Erythroblast (primary cell): ENCODE measurements at places on chromosomes 5 and 9.

DNA sequence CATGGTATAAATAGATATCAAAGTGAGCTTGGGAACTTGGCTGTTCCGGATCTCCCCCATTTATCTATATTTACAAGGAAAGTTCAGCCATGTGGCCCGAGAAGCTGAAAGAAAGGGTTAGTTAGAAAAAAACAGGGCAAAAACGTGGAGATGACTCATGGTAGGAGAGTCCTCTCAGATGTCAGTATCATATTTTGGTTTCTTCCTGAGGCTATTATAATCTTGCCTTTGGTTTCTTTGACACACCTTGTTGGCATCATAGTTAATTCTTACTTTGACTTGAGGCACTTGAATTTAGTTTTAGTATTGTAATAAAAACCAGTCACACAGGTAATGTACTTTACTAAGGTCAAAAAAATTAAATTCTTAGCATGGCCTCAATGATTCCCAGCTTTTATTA, 59.9 kb downstream of the GABRA6 start:
- DNase-seq = no peak

DNA sequence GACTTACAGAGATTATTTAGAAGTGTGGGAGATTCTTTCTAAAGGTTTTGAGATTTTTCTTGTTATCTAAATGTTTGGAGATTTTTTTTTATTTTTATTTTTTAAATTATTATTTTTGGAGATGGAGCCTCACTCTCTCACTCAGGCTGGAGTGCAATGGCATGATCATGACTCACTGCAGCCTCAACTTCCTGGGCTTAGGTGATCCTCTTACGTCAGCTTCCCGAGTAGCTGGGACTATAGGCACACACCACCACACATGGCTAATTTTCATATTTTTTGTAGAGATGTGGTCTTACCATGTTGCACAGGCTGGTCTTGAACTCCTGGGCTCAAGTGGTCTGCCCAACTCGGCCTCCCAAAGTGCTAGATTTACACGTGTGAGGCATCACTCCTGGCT, 694.5 kb downstream of the TLE1 start:
- DNase-seq = no peak

DNA sequence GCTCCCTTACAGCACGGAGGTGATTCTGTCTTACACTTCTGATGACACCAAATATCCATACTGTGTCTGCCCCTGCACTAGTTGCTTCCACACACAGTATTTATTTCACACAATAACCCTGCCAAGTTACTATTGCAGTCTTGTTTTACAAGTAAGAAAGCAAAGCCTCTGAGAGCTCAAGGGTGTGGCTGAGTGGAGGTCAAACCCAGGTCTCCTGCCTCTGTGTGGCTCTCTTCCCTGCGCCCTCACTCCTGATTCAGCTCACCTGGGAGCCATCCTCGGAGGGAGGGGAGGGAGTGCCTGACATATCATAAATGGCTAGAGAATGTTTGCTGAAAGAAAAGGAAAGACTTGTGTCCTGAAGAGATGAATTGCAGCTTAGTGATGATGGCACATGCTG, 41.0 kb downstream of the MVB12B start:
- no peak for DNase-seq

- no peak for DNase-seq
Observed at GRCh38 chr5:141757402-141757801, 75.4 kb upstream of the ARAP3 start.

DNA sequence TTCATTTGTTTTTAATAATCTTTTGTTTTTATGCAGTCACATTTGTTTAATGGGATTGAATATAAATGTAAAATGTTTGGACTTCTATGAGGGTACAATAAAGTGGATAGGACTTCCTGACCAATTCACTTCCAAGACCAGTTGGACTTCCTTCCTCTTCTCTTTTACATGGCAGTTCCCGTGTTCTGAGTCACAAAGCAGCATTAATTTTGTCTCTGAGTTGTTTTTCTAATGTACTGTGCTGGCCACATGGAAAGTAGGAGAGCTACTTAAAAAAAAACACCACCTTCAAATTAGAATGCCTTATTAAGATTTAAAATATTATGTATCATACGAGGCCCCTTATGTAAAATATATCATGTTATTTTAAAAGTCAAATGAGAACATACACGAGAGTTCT, 87.3 kb downstream of the CCDC171 start:
- no peak for DNase-seq

DNA sequence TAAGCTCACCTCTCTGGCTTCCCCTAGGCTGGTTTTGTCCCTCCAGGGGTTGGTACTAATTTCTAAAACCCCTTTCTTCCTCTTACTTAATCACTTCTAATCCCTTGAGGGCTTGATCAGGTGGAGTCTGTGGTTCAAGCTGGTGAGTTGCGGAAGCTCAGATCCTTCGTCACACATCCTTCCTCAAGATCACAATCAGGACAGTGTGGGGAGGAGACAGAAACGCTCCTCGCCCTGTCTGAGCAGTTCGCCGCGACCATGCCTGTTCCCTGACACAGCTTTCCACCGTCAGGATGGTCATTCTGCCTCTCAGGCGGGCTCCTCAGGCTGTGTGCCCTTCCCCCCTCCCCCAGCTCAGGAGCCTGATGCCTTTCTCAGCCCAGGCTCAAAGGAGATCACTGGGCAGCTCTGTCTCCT, 24.3 kb downstream of the CPLX2 start:
- peak; percentile 2 for DNase-seq

DNA sequence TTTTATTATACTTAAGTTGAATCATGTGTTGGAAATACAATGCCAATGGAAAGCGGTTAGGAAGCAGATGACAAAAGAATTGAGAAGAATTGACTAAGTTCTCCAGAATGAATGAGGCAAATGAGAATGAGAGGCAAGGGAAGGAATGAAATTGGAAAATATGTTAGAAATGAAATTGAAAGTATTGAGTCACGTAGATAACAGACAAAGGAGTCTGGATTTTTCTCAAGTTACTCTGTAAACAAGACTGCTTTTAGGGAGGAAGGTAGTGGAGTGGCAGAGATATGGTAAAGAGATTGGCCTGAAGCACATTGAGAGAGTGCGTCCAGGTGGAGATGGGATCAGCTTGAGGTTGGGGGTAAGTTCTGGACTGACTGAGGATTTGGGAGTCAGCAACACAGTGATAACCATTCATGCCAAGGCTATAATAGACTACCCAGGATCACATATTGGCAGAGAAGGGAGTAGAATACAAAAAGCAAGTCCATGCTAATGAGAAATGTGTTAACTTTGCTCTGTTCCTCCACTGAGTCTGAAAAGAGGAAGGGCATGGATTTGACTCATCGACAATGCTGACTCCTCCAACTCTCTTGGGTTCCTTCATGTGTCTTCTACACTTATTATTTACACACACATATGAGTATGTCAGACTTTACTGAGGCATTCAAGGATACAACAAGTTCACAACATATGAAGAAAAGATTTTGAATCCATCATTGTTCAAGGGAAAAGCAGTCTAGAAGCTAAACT, 814.2 kb upstream of the ZNF608 start:
- DNase-seq = no peak

- no peak for DNase-seq
Observed at GRCh38 chr5:19739671-19740070, 248.3 kb downstream of the CDH18 start.

GRCh38 chr5:157447201-157447637, 12.8 kb upstream of the NIPAL4 start:
- no peak for DNase-seq

DNA sequence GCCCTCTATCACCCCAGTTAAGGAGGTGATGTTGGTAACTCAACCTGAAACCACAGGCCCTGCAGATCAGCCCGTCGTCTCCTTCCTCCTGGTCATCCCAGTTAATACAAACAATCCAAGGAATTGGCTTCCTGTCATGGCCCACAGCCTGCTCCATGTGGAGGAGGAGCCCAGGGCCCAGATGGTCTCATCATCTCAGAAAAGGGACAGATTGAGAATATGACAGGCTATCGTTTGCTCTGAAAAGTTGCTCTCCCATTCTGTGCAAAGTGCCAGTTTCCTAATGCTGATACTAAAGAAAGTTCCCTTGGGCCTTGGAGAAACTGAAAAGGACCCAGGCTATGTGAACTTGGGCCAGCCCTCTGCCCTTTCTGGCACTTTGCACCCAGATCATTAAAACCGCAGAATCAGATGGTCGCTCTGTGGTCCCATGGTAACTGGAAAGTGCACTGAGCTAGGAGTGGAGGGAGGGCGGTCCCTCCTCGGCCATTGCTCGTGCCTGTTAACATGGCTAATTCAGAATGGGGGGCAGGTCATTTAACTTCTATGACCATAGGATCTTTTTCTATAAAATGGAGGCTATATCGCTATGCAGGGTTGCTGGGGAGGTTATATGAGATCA, 675 bp upstream of the SPAAR start:
- DNase-seq = no peak

DNA sequence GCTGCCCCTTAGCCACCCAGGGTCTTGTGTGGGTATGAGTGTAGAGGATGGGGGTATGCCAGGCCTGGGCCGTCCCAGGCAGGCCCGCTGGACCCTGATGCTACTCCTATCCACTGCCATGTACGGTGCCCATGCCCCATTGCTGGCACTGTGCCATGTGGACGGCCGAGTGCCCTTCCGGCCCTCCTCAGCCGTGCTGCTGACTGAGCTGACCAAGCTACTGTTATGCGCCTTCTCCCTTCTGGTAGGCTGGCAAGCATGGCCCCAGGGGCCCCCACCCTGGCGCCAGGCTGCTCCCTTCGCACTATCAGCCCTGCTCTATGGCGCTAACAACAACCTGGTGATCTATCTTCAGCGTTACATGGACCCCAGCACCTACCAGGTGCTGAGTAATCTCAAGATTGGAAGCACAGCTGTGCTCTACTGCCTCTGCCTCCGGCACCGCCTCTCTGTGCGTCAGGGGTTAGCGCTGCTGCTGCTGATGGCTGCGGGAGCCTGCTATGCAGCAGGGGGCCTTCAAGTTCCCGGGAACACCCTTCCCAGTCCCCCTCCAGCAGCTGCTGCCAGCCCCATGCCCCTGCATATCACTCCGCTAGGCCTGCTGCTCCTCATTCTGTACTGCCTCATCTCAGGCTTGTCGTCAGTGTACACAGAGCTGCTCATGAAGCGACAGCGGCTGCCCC, 2.6 kb downstream of the SLC35A4 start:
- DNase-seq = no peak

DNA sequence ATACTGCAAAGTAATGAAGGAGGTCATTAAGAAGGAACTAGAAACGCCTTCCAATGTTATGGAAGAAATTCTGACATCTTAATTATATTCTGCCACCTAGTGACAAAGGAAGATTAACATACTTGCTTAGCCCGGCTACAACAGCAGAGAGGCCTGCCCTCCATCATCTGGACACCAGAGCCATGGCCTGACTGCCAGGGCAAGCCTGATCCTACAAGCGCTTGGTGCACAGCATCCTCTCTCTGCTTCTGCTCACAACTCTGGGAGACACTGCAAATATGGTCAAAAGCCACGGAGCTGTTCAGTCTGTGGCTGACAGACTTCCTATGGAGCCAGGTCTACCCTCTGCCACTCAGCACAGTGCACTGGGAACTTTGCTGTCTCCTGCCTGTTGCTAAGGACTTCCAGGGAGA, 87.3 kb upstream of the SLC44A1 start:
- DNase-seq = peak; percentile 82

- peak; percentile 68 for DNase-seq
Observed at GRCh38 chr5:131379723-131380122, 115.9 kb downstream of the CDC42SE2 start.

DNA sequence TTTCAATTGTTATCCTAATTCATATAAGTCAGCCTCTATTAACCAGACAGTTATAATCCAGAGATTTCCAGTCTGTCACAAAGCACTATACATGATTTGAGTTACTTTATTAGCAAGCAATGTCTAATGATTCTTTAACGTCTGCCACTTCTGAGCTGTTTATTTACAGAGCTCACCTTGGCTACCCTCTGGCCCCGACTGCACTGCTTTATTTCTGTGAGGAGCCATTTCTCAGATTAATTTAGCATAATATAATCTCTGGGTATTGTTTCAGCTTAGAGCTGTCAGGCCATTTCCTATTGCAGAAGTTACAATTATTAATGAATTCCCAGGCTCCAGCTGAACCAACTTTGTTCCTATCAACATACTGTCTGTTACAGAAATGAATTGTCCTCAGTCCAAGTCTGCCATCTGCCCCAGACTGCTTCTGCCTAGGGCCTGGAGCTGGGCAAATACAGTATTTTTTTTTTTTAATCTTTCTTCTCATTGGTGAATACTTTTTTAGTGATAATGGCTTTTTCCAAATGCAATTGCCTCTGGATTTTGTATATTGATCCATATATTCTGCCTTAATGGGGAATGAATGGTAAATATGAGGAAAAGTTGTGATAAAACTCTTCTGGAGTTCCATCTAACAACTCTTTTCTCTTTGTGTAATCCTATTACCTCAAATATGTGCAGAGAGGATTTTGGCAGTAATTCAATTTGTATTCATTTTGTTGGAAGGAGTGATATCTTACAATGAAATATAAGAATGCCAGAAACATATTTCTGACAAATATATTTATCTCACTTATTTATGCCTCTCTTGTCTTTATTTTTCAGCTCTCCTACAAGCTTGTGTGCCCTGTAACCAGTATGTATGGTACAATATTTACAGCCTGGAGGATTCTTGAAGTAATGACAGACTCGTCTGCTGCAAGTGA, 104.7 kb downstream of the FOCAD start:
- DNase-seq = no peak

DNA sequence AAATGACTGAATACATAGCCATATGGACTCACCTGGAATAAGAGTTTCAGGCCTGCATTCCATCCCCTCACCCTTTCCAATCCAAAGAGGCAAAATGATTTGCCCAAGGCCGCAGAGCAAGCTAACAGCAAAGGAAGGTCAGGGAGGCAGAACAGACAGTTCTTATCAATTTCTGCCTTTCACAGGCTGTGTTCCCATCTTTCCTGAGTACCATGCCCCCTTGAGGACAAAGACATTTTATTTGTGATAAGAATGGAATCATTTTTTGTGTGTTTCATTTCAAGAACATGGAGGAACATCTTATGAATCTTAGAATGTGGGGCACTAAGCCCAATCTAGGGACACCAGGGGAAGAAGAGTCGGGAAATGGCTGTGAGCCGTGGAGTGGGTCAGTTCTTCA, 13.9 kb downstream of the LHFPL2 start:
- peak; percentile 58 for DNase-seq

DNA sequence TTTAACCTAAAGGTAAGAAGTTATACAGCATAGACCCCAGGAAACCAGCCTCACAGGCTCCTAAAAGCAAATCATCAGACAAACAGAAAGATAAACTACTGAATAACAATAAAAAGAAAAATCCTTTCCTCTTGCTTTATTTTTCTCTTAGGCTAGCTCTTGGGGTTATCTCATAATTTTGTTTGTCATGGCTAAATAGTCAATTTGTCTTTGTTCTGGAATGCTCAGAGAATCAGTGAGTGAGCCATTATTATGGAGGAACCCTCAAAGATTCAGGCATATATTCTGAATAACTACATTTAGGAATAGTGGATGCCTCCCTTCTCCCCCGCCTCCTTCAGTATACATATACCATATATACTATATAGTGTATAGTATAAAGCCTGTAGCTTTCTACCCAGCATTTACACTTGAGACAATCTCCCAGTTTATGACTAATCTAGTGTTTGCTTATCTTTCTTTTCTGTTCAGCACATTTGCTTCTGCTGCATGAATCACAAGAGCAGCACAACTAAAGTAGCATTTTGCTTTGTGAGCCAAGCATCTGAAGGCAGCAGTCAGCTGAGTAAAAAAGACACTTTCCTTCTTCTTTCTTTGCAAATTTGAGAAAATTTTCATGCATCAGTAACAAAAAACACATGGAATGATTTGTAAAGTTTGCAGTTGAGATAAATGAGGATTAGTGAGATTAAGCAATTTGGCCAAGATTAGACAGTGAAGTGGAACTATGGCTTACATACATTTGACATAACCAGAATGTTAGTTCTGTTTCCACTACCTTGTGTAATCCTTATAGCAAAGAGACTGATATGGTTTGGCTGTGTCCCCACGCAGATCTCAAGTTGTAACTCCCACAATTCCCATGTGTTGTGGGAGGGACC, 45.3 kb upstream of the PPP3R2 start:
- DNase-seq = no peak
